ENCODE measurements at places on chromosomes 5 and 9.

GRCh38 chr5:61416010-61416409 lies 84.0 kb downstream of the ZSWIM6 start:
- DNase-seq: no peak

GRCh38 chr9:120383611-120383998 lies 196.4 kb downstream of the CDK5RAP2 start:
- no peak for DNase-seq

DNA sequence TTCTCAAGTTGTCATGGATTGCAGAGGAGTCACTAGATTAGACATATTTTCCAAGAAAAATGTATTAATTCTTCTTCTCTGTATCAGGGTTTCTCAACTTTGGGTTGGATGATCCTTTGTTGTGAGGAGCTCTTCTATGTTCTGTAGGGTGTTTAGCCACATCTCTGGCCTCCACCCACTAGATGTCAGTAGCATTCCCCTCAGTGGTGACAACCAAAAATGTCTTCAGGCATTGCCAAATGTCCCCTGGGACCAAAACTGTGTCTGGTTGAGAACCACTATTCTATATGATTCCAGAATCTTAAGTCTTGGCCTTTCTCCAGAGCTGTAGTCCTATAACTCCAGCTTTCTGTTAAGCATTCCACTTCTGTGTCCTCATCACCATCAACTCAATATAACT lies 220.9 kb downstream of the KIAA0825 start:
- DNase-seq: no peak

GRCh38 chr5:92908952-92909601 lies 671.9 kb downstream of the NR2F1-AS1 start:
- no peak for DNase-seq

- DNase-seq: peak; percentile 46
Measured at GRCh38 chr9:129176701-129177442, 1.2 kb downstream of the IER5L start.

GRCh38 chr5:24742334-24742733 lies 97.6 kb upstream of the CDH10 start:
- DNase-seq: no peak

- DNase-seq: no peak
Measured at GRCh38 chr5:31995006-31995405, 179.1 kb downstream of the GOLPH3 start.

GRCh38 chr5:63323926-63324325 lies 638.3 kb downstream of the HTR1A start:
- DNase-seq: no peak

DNA sequence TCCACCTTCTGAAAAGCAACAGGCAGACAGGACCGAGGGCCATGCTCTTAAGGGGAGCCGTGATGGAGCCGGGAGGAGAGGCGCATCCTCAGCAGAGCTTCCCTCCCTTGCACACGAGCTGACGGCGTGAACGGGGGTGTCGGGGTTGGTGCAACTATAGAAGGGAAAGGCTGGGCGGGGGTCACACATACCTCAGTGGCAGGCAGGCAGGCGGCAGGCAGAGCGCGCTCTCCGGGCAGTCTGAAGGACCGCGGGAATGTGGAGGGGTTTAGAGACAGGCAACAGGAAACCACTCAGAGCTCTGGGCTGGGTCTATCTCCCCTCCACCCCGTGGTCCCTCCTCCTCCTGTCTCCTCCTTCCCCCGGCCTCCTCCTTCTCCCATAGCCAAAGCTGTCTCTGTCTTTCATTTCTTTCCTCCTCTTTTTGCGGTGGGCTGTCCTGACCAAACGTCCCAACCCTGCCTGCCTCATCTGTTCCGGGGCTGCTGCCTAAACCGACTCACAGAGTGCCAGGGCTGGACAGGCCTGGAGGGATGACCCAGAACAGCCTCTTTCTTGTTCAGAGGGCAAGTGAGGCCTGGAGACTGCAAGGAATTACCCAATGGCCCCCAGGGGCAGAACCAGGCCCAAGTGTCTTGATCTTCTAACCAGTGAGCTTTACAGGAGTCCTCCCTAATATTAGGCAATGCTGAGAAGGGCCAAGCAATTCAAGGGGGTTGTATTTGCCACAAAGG lies at the start of gene SPARC:
Gene SPARC, minus strand, starts transcription at position 242 of the 734 bp plus-strand sequence. CDS start 10,727 bp downstream, outside the sequence.
- DNase-seq: no peak

DNA sequence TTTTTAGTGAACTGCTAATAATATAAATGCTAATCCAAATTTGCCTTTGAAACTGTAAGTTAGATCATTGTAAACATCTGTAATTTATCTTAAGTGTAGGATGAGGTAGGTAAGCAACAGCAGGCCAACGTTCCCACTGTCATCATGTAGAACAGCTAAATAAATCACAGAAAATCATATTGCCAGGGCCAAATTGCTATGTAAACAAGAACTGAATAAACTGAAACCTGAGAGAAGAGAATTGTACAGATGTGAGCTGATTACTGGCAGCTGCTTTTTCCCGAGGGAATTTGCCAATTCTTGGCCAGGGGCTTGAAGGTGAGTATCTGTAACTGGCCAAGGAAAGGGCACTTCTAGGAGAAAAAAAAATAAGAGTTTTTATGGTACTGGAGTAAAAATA lies 97.6 kb downstream of the CDH10 start:
- no peak for DNase-seq

DNA sequence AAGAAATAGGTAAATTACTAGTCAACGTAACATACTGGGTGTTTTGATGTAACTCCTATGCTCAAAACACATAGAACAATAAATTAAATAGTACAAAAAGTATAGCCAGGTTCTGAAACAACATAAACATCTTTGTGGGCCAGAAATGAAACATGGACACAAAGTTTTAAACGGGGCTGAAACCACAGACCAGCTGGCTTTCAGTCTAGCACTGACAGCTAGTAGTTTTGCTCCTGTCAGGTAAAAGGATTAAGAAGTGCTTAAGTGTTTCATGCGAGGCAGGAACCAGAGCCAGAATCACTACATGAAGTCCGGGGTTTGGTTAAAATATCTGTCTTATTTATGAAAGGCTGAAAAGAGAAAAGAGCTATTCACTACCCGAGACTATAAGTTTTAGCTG lies 19.5 kb downstream of the DCAF10 start:
- DNase-seq: no peak

DNA sequence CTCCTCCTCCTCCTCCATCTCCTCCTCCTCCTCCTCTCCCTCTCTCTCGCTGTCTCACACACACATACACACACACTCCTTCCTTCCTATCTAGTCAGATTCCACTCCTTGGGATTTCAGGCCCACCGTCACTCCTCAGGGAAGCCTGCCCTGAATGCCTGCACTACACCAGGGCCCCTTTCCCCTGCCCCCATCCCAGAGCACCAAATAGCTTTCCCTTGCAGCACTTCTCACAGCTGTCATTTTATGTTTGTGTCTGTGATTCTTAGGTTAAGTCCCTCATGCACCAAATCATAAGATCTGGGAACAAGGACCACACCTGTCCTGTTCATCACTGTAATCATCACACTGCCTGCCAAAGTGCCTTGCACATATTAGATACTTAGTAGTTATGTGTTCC lies 86.5 kb upstream of the GABRP start:
- no peak for DNase-seq

DNA sequence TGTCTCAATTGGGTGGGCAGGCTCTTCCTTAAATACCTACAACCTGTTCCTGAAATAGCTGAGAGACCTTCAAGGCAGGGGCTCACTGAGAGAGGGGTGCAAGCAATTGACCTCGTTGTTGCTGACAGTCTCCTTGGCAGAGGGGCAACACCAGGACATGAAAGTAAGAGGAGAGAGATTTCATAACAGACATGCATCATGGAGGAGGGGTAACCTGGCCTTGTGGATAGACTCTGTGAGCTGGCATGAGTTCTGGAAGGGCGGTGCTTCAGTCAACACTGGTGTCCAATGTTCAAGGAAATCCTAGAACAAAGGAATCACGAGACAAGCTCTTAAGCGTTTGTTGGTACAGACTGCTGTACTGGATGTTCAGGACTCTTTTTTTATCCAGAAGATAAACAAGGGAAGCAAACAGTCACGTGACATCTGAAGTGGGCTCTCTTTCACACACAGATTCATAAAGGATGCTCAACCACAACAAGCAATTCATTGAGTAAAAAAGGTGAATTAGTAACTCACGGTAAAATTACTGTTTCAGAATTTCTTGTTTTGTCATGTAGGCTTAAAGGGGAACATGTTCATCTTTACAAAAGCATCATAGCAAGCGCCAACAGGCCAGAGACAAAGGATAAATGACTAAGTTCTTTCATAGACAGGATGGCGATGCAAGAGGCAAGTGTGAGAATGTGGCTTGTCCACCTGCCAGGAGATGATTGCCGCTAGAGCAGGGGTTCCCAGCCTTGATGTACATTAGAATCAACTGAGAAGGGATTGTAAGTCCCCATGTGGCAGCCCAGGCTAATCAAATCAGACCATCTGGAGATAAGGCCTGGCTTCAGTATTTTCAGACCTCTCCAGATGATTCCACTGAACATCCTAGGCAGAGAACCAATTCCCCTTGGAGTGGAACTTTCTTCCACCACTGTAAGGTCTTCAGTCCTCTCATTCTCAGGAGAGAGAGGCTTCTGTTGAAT lies 20.7 kb downstream of the ANKRA2 start:
- no peak for DNase-seq

DNA sequence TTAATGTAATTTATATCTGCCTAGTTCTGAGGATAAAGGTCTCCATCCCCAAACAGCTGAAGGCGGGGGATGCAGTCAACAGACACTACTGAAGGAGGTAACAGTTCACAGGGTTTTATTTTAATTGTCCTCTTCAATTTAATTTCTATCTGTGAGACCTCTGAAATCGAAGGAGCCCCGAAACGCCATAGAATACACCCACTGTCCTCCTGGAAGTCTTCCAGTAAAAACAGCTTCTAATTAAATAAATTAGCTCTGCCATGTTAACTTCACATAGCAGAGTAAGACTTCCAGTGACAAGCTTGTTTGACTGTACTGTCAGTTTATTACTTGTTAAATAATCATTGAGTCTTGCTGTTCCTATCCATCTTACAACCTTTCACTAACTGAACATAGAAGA lies 193.5 kb downstream of the SEC61B start:
- DNase-seq: no peak

DNA sequence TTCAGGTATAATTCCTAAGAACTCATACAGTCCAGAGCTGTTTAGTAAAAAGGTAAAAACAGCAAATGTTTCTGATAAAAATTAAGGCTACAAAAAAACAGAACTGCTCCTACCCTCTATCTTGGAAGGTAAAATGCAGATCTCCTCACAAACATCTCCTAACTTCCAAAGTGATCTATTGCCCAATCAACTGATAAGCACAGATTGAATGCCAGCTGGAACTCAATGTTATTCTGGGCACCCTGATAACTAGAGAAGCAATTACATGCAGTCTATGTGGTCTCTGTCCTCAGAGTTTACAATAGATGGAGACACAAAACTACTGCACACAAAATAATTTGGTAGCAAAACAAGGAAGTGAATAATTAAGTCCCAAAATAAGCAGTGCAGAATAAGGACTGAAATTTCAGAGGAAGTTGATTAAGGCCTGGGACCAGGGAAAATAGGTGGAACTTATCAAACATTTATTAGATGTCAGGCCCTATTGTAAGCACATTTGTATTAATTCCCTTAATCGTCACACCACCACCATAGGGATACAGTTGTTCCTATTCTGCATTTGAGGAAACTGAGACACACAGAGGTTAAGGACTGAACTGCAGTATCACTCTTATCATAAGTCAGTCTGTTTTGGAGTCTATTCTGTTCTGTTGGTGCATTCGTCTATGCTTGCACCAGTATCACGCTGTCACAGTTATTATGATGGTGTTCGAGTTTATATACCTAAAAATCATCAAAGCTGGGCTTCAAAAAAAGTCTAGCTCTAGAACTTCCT lies 102.2 kb upstream of the TARS1 start:
- DNase-seq: no peak
